ENCODE measurements at places on chromosomes 4 and X. TPM values are rescaled to one million over a fixed set of nuclear protein-coding genes. Genes with fewer than 3 reads are reported as not detected.

GRCh38 chr4:11098461-11098860 is 330.2 kb downstream of the HS3ST1 start:
- DNase-seq: no peak

- DNase-seq: no peak
Measured at GRCh38 chr4:3486541-3487540, 23.7 kb downstream of the DOK7 start.

The DCAF4L1 gene
- not detected for total RNA-seq

GRCh38 chr4:102022343-102022742 is 231.8 kb downstream of the BANK1 start:
- no peak for DNase-seq

- no peak for DNase-seq
Measured at GRCh38 chr4:183286590-183287308, 33.3 kb downstream of the CLDN22 start.
